ENCODE measurements at places on chromosomes 12 and 14.

- no peak for DNase-seq
These were observed 229.3 kb upstream of the LHX5 start for GRCh38 chr12:113700943-113701342.

GRCh38 chr12:88882662-88883061 lies 302.4 kb upstream of the KITLG start:
- no peak for DNase-seq

- no peak for DNase-seq
These were observed 40.2 kb downstream of the RIC8B start for GRCh38 chr12:106814714-106815113.

GRCh38 chr12:121036810-121037326 lies 2.2 kb downstream of the OASL start:
- DNase-seq = no peak

GRCh38 chr14:64531567-64531966 lies 9.0 kb upstream of the HSPA2 start:
- DNase-seq = no peak

DNA sequence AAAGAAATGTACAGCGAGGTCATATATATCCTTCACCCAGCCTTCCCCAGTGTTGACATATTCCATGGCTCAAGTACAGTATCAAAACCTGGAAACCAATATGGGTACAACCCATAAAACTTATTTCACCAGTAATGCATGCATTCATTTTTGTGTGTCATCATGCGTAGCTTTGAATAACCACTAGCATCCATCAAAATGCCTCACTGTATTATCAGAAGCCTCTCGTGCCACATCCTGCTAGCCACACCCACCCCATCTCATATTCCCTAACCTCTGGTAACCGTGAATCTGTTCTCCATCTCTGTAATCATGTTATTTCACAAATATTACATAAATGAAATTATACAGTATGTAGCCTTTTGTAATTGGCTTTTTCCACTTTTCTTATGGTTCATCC lies 314.3 kb downstream of the RAD51B start:
- DNase-seq = no peak

DNA sequence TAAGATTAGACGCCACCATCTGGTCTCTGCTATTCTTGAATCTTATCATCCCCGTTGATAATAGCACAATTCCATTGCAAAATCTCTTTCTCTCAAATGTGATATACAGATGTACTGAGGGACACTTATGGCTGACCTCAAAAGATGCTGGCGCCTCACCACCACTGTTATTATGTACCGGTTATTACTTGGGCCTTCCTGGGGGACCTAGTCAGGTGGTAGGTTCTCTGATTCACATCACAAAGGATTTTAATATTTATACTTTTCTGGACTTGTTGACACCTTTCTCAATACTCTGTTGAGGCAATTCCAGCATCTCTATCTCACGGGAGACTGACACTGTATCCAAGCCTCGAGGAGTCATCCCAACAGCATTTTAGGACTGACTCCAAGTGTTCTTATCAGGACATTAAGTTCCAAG lies 21.3 kb upstream of the FAM234B start:
- no peak for DNase-seq

DNA sequence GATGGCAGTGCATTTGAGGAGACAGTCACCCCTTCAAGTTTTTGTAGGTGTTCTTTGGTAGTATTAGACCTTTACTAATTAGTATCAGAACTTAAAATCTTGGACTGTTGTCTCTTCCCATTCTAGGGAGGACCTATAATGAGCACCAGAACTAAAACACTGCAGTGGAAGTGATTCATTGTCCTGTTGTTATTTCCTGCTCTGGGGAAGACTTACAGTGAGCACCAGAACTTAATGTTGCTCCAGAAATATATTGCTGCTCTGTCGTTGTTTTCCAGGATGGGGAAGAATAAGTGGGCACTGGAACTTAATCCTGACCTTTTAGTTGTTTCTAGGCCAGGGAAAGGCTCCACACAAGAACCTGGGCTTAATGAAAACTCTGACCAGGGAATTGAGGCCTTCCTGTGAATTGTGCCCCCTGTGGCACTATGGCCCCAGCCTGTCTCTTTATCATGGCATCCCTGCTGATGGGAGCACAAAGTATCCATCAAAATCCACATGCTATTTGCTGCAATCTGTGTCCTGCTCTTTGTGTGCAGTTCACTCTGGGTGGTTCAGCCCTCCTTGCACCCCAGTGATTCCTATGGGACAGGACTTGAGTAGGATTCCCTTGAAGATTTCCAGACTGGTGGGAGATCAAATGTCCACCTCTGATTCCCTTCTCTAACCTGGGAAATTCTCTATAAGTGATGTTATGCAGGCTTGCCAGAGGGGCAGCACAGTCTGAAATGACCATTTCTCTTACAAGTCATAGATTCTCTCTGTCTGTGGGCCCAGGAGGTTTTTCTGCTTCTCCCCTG lies 175.8 kb downstream of the PAWR start:
- no peak for DNase-seq

DNA sequence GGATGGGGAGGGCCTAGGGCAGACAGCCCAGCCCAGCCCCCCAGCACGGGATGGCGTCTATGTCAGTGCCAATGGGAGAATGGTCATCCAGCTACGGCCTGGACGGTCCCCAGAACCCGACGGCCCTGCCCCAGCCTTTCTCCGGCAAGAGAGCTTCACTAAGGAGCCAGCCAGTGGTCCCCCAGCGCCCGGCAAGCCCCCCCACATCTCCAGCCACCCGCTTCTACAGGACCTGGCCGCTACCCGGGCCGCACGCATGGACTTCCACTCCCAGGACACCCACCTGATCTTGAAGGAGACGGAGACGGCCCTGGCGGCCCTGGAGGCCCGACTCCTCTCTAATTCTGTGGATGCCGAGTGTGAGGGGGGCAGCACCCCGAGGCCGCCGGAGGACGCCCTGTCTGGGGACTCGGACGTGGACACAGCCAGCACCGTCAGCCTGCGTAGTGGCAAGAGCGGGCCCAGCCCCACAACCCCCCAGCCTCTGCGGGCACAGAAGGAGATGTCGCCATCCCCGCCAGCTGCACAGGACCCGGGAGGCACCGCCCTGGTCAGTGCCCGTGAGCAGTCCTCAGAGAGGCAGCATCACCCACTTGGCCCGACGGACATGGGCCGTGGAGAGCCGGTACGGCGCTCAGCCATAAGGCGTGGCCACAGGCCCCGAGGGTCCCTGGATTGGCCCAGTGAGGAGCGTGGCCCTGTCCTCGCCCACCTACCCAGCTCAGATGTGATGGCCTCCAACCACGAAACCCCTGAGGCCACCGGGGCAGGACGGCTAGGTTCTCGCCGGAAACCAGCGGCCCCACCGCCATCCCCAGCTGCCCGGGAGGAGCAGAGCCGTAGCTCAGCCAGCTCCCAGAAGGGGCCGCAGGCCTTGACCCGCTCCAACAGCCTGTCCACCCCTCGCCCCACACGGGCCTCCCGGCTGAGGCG lies 21.9 kb downstream of the CEP170B start:
- DNase-seq = no peak

All from NCI-H446 treated with DMSO at 0.1 percent for 48 hours (cell line).